ENCODE measurements at places on chromosomes 4 and X.
A peak's percentile ranks its signal among the peaks of the same experiment; 100 is the strongest.

DNA sequence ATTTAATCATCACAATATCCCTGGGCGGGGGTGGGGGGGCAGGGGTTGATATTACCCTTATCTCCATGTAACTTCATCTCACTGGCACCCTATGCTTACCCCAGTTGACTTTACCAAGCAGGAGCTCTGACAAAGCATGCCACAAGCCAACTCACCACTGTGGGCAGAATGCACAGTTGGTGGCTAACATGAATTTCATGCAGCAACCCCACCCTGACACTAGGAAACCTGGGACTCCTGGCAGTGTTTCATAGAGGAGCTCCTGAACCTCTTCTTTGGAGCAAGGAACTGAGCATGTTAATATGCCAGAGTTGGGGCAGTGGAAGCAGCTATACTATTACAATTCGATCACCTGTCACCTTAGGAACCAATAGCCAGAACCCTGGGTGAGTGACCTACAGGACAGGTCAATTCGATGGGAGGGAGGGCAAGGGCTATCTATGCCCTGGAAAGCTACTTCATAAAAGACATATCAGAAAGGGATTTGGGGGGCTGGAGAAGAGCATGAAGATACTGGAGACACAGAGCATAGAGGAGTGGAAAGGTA lies 97.2 kb upstream of the ACSL4 start:
- DNase-seq: no peak

DNA sequence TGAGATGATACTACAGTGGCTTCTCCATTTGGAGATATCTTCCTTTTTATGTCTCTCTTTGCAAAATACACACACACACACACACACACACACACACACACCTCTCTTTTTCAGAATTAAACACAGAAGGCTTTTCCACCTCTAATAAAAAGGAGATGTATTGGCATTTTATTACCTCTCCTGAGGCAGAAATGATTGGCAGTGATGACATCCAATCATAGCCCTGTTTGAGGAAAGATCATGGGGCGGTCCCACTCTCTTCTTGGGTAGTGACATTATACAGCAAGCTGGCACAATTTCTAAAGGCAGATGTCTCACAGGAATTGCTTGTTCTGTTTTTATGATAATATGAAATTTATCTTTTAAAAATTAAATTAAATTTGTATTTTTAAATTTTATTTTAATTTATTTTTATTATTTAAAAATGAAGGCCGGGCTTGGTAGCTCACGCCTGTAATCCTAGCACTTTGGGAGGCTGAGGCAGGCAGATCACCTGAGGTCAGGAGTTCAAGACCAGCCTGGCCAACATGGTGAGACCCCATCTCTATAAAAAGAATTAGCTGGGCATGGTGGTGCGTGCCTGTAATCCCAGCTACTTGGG lies 15.6 kb downstream of the CHRNA9 start:
- DNase-seq: no peak

- DNase-seq: no peak
Measured at GRCh38 chr4:945274-946102, 13.2 kb downstream of the TMEM175 start.

- DNase-seq: no peak
Measured at GRCh38 chr4:169133932-169134331, 123.9 kb upstream of the CBR4 start.

DNA sequence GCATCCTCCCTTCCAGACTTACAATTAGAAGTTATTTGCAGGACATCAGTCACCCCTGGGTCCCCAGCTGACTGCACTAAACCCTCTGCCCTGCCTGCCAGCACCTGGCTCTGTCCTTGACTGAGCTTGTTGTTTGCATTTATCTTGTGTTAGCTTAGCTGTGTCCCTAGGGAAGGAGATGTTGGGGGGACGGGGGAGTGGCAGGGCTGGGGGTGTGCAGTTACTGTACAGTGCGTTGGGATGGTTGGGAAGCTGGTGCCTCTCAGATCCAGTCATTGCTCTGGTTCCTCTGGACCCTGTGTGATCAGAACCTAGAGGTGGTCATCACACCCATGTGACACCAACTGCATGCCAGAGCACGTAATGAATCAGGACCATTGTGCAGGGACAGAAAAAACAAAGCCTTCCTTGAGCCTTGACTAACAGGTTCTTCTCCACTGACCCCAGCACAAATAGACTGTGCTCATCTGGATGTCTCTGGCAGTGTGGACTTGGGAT lies 32.7 kb upstream of the PROM1 start:
- DNase-seq: no peak

DNA sequence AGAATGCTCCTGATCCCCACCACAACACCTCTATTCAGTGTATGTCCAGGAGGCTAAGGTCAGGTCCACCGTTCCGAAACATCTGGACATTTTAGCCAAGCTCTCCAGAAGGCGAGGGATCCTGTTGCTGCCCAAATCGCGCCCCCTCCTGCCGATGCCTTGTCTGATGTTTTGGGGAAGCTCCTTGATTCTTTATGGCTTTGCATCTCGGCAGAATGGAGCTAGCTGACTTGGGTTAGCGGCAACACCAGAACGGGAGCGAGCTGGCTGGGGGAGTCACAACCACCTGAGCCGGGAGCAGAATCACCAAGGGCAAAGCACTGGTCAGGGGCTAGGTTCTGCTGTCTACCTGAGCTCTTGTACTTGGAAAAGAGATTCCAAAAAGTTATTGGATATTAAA lies 6.6 kb upstream of the POU3F4 start:
- no peak for DNase-seq

DNA sequence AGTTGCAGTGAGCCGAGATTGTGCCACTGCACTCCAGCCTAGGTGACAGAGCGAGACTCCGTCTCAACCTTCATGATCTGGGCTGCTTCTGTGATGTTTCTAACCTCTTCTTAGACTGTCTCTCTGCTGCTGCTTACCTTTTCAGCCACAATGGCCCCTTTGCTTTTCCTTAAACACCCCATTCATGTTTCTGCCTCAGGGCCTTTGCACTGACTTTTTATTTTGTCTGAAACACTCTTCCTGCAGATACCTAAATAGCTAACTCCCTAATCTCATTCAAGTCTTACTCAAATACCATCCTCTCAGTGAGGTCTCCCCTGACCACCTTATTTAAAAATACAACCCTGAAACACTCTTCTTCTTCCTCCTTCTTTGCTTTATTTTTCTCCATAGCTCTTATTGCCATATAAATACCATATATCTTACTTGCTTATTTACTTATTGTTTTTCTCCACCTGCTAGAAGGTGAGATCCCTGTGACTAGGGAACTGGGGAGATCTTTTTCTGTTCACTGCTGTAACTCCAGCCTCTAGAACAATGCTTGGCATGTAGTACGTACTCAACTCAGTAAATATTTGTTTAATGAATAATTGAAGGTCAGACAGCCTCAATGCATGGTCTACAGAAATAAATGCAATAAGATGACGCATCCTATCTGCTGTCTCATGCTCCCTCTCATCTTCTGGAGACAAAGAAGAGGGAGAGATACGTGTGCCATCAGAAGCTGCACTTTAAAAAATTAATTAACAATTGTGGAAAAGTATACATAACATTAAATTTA lies 43.8 kb upstream of the SETD7 start:
- DNase-seq: no peak

- DNase-seq: no peak
Measured at GRCh38 chr4:82784681-82785610, 13.7 kb downstream of the SCD5 start.

DNA sequence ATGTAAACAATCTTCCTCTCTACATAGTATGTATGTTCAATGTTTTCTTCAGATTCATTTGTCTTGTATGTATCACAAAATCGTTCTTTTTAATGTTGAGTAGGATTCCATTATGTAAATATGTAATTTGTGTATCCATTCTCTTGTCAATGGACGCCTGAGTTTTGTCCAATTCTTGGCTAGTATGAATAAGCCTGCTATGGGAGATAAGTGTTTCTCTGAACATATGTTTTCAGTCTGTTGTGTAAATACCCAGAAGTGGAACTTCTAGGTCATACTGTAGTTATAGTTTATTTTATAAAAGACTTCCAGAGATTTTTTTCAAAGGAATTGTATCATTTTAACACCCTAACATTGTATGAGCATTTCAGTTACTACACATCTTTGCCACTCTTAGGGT lies 2.8 kb downstream of the SMIM31 start:
- no peak for DNase-seq

GRCh38 chrX:46929439-46930261 lies 17.4 kb downstream of the JADE3 start:
- DNase-seq: no peak

DNA sequence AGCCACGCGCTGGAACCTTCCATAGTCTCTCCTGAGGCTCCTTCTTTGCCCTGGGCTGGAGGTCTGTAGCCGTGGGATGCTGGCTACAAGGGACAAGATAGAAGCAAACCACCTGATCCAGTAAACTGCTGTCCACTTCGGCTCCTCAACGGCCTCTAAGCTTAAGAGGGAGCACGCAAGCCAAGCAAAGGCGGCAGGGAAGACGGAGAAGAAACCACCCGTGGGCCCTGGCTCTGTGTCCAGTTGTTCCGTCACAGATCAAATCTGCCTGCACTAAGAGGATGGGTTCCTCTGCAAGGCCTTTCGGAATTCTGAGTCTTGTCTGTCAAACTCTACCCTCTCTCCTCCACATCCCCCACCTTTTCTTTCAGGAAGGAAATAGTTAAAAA lies 401 bp upstream of the EDNRA start:
- no peak for DNase-seq

- DNase-seq: no peak
Measured at GRCh38 chr4:76964769-76965168, 15.2 kb downstream of the SEPTIN11 start.

GRCh38 chr4:184409911-184410692 lies 64.2 kb downstream of the IRF2 start:
- DNase-seq: no peak

- no peak for DNase-seq
Measured at GRCh38 chr4:85639946-85640345, 165.0 kb downstream of the ARHGAP24 start.

DNA sequence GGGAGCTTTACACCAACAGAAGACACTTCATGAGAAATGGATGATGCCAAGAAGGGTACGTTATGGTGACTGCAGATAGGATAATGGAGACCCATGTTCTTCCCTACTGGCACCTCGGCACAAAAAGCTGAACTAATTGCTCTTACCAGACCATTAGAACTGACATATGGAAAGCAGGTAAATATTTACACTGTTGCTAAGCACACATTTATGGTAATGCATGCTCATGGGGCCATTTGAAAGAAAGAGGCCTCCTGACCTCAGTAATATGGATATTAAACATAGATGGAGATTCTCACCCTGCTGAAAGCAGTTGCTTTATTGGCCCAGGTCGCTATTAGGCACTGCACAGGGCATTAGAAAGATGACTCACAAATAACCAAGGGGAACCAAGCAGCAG lies 1759.6 kb downstream of the C4orf33 start:
- DNase-seq: no peak

- DNase-seq: no peak
Measured at GRCh38 chr4:172042714-172043114, 229.5 kb downstream of the GALNTL6 start.

GRCh38 chrX:150225756-150226155 lies 137.4 kb upstream of the MAMLD1 start:
- DNase-seq: no peak

DNA sequence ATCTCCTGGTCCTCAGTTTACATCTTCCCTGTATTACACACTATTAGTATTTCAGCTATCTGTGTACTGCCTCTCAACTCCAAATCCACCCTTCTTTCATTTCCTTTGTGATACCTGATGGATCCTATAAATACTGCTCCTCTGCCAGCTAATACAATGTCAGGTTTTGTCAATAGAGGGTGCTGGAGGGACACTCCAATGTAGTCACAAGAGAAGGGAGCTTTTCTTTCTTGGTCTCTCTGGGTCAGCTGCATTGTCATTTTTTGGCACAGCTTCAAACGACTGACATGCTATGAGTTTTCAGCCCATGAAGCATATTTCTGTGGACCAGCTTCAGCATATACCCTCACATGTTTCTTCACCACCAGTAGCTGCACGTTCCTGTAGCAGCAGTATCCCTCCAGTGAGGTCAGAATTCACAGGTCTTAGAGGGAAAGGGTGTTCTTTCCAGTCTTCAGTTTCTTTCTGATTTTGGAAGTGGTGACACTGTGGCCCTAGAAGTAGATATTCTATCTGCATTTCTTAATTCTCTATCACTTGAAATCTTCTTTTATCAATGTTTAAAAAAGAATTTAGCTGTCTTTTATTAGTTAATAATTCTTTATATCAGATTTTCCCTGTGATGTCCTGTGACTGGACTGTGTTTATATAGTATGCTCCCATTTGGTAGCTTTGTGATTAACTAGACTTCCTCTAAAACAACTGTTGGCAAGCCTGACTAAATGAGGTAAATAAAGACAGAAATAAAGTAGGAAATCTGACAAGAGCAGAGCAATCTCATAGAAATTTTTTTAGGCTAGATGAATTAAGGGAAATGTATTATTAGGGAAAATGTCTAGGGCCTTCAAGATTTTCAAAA lies 60.6 kb downstream of the GABRA2 start:
- DNase-seq: no peak

DNA sequence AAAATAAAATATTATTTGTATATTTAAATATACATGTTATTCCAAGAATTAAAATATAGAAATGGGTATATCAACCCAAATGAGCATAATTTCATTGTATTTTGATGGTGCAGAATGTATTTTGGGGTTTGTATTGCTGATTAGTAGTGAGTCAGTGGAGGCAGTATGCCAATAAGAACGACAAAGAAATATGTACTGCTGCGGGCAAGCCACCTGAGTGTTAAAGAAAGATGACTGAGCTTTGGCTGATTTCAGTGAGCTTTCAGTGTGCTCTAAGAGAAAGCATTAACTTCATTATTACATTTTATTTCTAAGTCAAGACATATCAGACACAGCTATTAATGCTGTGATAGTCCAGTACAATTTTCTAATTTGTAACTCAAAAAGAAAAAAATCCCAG lies 297.8 kb downstream of the ANK2 start:
- DNase-seq: no peak

DNA sequence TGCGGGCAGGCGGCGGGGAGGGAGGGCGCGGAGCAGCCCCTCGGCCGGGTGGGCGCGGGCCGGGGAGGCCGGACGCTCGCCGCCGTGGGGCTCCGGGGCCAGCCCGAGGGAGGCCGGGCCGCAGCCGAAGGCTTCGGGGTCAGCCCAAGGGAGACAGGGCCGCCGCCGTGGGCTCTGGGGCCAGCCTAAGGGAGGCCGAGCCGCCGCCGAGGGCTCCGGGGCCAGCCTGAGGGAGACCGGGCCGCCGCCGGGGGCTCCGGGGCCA lies 251 bp downstream of the KIAA0232 start:
- DNase-seq: no peak

DNA sequence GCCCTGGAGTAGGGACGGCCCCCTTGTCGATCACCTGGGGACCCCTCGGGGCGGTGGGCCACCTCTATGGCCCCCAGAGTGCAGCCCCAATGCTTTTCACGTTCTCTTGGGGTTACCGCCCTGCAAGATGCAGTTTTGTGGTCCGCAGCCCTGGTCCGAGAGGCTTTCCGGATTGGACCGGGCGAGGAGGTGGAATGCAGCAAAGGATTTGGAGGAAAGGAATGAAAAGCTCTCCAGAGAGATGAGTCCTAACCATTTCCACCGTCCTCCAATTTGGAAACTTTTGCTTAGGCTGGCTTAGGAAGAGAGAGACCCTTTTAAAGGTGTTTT lies 601 bp downstream of the SLC25A43 start:
- DNase-seq: no peak

- DNase-seq: peak; percentile 82
Measured at GRCh38 chr4:37826295-37827029, at the start of gene PGM2. Gene PGM2, plus strand, starts transcription at chr4:37826686. Its CDS starts 47 bp downstream, at chr4:37826733.

GRCh38 chr4:184279496-184280061 lies 61.9 kb upstream of the ENPP6 start:
- DNase-seq: no peak

GRCh38 chrX:67524428-67524827 lies 19.4 kb upstream of the AR start:
- DNase-seq: no peak

- no peak for DNase-seq
Measured at GRCh38 chrX:130082244-130083106, 27.8 kb downstream of the ELF4 start.

All from hematopoietic multipotent progenitor cell treated with erythropoietin and hydrocortisone succinate and interleukin-3 and kit ligand, for 15 days (in vitro differentiated cells).